ENCODE measurements at places on chromosomes 13 and 19. TPM values are rescaled to one million over a fixed set of nuclear protein-coding genes. Genes with fewer than 3 reads are reported as not detected.

Gene KCNJ14
- total RNA-seq = 0.37 TPM

DNA sequence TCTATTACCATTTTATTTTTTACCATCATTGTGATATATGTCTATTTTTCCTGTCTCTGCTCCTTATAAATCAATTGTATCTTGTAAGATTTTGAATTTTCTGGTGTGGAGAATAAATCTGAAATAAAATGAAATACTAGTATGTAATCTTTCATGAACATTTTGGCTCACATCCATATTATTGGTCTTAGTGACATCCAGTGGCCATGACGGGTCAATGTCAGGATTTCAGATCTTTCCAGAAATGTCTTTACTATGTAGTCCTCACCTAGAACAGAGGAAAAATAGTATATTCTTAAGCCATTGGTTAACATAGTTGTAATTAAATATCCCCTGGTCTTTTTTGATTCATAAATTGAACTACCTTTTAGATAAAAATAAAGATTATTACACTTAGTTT lies 109.8 kb upstream of the GPC6 start:
- no peak for DNase-seq

DNA sequence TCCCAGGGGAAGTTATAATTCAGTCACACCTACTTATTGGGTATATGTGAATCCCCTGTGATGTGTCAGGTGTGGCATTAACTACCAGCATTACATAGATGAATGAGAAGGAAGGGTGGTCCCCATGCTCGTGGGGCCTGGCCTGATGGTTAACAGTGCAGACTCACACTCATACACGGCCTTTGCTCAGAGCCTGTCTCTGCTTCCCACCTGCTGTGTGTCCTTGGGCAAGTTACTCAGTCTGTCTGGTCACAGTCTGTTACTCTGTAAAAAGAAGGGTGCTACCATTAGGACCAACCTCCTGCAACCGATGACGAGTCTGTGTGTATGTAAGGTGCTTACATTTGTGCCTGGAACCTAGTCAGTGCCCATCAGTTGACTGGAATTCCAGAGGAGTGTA lies 23.8 kb downstream of the SAFB start:
- no peak for DNase-seq

Gene DAND5
- total RNA-seq = not detected

Gene APC2
- not detected for total RNA-seq

GRCh38 chr13:96112936-96113335 lies 23.0 kb downstream of the HS6ST3 start:
- no peak for DNase-seq

Gene ZNF835
- total RNA-seq = 0.21 TPM

Gene SIGLEC5
- total RNA-seq = not detected

Gene PSG2
- not detected for total RNA-seq

Gene RFPL4AL1
- total RNA-seq = not detected

DNA sequence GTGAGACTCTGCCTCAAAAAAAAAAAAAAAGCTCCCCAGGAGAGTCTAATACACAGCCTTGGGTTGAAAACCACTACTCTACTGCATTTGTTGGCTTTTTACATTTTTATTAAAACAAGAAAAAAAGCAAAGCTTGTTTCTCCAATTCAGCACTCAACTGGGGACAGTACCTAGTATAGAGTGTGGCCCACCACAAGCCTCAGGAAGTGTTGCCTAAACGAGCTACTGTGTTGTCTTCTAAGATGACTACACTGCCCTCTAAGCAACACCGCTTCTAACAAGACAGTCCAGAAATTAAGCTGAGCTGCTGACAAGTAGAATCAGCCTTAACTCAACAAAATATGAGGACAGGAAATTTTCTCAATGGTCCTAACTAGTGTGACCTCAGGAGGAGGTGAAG lies 522.2 kb downstream of the FGF9 start:
- no peak for DNase-seq

Gene SOX1
- not detected for total RNA-seq

DNA sequence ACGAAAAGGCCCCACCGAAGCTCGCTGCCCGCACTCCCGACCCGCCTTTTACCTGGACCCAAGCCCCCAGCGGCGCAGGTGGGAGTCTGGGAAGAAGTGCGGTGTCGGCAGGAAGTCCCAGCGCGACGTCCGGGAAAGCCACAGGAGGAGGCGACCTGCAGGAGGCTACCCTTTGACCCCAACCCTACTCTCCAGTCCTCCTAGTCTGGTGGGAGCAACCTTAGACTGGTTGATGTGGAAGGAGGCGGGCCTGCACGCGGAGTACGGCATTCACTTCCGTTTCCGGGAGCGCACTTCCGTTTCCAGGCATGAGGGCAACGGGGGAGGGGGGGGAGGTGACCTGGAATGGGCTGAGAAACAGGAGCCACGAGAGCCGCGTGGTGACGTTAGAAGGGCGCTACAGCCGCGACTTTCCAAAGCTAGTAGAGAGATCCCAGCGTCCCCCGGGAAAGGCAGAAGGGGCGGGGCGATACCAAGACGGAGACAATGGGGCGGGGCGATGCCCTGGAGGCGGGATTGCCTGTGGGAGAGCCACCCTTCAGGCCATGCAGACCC lies 28.5 kb downstream of the ZNF266 start:
- peak; percentile 64 for DNase-seq

GRCh38 chr19:35334144-35334753 lies 5.3 kb downstream of the CD22 start:
- DNase-seq = no peak

- DNase-seq = no peak
Measured at GRCh38 chr19:41793414-41793727, 3.0 kb upstream of the CEACAM3 start.

DNA sequence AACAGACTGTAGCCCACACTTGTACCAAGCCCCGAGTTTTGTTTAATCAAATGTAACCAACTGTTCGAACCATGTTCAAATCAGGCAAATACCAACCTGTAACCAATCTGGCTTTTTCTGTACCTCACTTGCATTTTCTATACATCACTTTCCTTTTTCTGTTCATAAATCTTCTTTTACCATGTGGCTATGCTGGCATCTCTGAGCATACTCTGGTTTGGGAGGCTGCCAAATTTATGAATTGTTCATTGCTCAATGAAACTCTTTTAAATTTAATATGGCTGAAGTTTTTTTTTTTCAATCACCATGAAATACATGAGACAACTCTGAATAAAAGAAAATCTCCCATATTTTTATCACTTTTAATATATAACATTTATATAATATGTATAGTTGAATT lies 256.1 kb downstream of the SLITRK6 start:
- DNase-seq = no peak

DNA sequence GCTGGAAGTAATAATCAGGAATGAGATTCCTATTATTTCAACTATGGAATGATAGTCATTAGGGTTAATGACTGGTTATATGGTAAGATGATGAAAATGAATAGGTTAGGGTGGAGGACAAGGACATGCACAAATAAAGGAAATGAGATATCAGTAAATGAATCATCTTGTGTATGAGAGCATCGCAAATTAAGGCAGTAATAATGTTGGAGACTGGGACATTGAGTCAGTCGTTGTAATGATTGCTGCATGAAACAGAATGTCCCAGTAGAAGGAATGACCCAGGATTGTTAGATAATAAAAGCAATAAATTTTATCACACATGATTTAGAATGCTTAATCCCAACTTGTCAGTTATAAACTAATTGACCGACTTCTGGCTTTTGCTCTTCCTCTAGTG lies 1733.7 kb upstream of the PCDH20 start:
- no peak for DNase-seq

- DNase-seq = no peak
Measured at GRCh38 chr13:90094357-90094756, 1253.1 kb upstream of the MIR17HG start.

DNA sequence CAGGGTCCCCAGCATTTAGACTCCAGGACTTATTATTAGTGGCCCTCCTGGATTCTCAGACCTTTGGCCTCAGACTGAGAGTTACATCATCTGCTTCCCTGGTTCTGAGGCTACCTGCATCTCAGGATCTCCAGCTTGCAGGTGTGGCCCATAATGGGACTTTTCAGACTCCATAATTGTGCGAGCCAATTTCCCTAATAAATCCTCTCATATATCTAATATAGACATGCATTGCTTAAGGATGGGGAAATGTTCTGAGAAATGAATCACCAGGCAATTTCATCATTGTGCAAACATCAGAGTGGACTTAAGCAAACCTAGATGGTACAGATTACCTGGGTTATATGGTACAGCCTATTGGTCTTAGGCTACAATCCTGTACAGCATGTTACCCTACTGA lies 116.5 kb upstream of the FBXL3 start:
- DNase-seq = no peak

Gene DYRK1B
- 3.9 TPM for total RNA-seq

Gene LGALS4
- total RNA-seq = 21.0 TPM

- no peak for DNase-seq
Measured at GRCh38 chr13:26621731-26622401, 64.4 kb downstream of the WASF3 start.

All from right lobe of liver (tissue), 6 donors.